Aortic smooth muscle cell (primary cell): ENCODE measurements at places on chromosomes 13 and 19. TPM values are rescaled to one million over a fixed set of nuclear protein-coding genes. Genes with fewer than 3 reads are reported as not detected.

The CASP14 gene
- not detected in 2 replicates for total RNA-seq

The PCP2 gene
- total RNA-seq = not detected in 2 replicates

The MARCHF2 gene
- 87.9 and 103 TPM in 2 replicates for total RNA-seq

The ZNF708 gene
- 6.2 and 7.0 TPM in 2 replicates for total RNA-seq

The DCT gene
- under 0.01 TPM in 1 of 2 replicates, not detected in the other for total RNA-seq

The CRX gene
- not detected in 2 replicates for total RNA-seq

The HSD11B1L gene
- 9.1 and 9.6 TPM in 2 replicates for total RNA-seq

The SBSN gene
- total RNA-seq = 0.66 and 0.87 TPM in 2 replicates

The ZNF628 gene
- 0.66 and 0.87 TPM in 2 replicates for total RNA-seq

The CGB5 gene
- total RNA-seq = not detected in 2 replicates
